Astrocyte of the cerebellum (primary cell): ENCODE measurements at places on chromosomes 5 and 9.

DNA sequence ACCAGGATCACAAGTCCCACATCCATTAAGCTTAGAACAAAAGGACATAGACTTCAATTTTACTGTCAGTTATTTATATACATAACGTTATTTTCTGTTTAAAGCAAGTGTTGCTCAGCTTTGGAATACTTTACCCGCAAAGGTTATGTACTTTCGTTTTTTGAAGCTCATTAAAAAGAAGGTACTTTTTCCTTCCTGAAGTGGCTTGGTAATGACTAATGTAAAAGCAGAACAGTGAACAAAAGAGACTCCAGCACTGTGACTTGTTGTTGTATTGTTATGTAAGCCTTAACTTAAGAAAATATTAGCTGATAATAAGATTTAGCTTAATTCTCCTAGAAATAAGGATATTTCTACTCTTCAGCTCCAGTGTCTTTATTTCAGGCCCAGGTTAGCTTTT, 97.3 kb upstream of the SLCO6A1 start:
- DNase-seq, result no peak

GRCh38 chr9:132991351-132992300, 13.1 kb downstream of the GFI1B start:
- DNase-seq, result no peak

- no peak for DNase-seq
Measured at GRCh38 chr5:137273511-137273910, 225.6 kb downstream of the SPOCK1 start.

DNA sequence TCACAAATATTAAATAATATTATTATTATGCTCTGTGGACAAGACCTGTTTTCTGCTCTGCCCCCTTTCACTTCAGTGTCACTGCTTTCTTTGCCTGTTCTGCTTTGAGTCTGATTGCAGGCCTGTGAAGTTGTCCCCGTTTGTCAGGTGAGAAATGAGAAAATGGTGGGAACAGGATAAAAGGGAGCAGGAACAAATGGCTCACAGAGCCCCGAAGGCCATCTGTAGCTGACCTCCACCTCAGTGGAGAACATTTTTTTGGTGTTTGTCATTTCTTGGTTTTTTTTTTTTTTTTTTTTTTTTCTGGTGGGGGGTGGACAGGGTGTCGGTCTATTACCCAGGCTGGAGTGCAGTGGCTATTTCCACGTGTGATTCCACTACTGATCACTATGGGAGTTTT, 13.2 kb upstream of the S100Z start:
- no peak for DNase-seq

DNA sequence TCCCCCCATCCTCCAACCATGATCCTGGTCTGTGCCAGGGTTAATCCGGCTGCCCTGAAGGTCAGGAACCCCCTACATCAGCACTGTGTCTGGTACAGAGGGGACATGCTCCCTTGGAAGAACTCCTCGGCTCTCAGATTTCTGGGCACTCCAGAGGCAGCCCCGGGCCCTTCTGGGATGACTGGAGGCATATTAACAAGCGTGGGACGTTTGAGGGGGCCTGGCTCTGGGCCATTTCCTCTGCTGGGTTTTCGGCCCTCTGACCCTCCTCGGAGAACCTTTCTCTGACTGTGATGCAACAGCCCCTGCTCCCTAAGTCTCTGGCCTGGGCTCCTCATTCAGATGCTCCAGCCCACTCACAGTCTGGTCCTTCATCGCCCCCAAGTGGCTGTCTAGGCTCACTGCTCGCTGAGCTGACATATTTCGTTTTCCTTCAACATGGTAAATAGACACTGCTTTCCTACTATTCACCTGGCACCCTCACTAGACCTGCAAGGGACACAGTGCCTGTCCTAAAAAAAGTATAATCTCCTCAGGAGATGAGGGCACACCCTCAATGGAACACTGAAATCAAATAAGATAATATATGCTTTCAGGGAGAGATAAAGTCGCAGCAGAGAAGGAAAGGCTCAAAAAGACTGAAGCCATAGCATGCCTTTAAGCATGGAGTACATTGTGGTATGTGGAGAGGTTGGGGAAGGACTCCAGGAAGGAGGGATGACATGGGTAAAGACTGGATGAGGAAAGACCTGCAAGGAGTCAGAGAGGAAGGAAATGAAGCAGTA, 404.7 kb upstream of the TRPC7 start:
- DNase-seq, result peak; percentile 62

DNA sequence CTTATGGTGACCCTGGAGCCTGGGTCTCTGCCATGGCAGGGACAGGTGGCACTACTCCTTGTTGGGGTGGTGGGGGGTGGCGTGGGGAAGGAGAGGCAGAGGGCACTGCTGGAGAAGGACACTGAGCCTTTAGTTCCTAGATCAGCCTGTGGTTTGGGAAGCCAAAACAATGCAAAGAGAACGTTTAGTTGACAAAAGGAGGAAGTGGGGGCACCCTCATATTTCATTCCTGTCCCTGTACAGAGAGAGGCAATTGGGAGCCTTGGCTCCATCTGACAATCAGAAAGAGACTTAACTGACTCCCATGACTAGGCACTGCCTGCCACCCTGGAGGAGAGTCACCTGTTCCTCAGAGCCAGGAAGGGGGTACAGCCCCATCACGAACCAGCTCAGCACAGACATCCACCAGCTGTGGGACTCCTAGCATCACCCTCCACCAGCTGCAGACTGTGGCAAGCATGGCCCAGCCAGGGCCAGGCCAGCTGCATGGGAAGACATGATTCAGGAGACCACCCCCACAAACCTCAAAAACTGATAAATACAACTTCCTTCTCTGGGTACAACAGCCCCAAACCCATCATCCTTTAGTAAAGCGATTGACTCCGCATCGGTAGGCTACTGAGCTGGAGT, 257.5 kb downstream of the HSPA4 start:
- DNase-seq, result no peak

DNA sequence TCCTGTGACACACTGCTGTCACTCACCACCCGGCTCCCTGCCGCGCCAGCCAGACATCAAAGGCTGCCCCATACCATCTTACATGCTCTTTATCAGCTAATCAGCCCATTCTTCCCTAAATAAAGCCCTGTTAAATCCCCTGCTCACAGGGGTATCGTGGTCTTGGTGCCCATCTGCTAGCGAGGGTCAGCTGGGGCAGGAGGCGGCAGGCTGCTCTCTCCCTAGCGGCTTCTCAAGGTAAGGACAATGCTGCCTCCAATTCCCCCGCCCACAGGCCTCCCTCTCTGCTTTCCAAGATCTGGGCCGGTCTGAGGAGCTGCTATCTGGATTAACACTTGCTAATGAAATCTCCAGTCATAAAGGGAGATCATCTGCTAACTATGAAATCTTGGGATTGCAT, 26.8 kb downstream of the BARHL1 start:
- DNase-seq, result no peak
